Left renal pelvis (tissue), 4 donors: ENCODE measurements at places on chromosomes 5 and 9. TPM values are rescaled to one million over a fixed set of nuclear protein-coding genes. Genes with fewer than 3 reads are reported as not detected.

SNAPC4 gene
- polyA plus RNA-seq, result 14.2 TPM

IL4 gene
- polyA plus RNA-seq, result not detected

DMGDH gene
- 22.2 TPM for polyA plus RNA-seq

HSDL2 gene
- 101 TPM for polyA plus RNA-seq
